Stimulated activated naive CD4-positive, alpha-beta T cell treated with Interleukin-2 at 50 U/mL for 16 hours (primary cell): ENCODE measurements at places on chromosomes 4 and X.

DNA sequence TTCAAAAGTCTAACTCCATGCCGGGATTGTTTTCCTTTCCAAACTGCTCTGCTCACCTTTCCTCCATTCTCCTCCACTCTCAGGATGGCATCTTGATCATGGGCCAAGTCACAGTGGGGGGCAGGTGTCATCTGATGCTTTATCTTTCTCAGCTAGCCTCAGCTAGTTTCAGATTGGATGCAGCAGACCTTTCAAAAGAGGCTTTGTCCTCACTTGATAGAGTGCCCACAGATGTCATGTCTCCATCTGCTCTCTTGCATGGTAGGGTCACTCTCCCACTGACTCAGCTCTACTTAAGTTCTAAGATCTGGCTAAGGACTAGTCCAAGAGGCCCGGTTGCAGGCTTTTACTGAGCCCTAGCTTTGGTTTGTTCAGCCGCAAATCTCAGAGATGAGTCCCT, 341.8 kb upstream of the GALNT7 start:
- DNase-seq, result no peak

DNA sequence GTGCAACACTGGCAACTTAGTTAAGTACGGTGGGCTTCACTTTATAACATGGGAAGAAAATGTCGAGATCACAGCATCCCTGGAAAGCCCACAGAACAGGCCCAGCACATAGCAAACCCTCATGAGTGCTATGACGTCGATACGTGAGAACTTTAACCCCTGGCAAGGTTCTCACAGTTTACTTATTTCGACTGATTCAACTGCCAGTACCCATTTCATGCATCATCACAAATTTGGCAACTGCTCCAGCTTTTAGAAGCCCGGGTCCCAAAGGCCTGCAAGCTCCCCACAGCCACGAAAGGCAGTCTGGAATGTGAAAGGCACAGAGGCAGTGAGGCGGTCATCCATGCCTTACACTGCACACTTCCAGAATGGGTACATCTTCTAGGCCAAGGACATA, 41.2 kb downstream of the RELL1 start:
- DNase-seq, result no peak

- DNase-seq, result no peak
These were observed 129.2 kb downstream of the KLHL13 start for GRCh38 chrX:117987373-117987772.

DNA sequence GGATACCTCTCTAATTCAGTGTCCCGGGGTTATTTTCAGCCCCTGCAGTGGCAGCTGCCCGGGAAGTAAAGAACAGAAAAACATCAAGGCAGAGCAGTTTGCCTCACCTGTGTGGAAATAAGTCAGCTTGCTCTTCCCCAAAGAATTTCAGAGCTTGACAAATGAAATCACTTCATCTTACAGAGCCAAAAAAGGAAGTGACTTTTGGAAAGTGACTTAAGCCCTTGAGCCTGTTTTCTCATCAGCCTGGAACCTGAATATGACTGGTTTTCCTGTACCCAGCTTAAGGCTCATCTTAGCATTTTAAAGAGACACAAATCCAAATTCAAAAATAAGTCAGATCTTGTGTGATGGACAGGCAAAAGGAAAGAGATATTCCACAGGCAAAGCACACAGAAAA, 211.6 kb downstream of the RCHY1 start:
- DNase-seq, result no peak

GRCh38 chrX:48997455-48997854, 4.6 kb downstream of the GRIPAP1 start:
- no peak for DNase-seq

- DNase-seq, result no peak
These were observed 23.0 kb upstream of the LIMCH1 start for GRCh38 chr4:41514766-41515481.

- DNase-seq, result no peak
These were observed 64.9 kb downstream of the KLHL4 start for GRCh38 chrX:87582453-87582852.

- no peak for DNase-seq
These were observed 116.4 kb downstream of the ZNF827 start for GRCh38 chr4:145822181-145822580.

- DNase-seq, result no peak
These were observed 263.6 kb downstream of the HS3ST1 start for GRCh38 chr4:11165052-11165451.

DNA sequence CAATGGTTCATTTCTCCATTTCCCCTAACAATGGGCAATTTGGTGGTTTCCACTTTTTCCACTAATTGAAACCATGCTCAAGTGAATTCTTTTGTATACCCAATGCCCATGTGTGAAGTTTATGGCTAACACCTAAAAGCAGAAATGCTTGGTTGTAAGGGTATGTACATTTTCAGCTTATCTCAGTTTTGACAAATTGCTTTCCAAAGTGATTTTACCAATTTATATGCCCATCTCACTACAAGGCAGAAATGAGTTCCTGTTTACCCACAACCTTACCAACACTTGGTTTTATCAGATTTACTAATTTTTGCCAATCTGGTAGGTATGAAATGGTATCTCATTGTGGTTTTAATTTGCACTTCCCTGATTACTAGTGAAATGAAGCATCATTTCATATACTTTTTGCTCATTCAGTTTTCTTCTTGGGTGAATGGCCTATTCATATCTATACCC, 14.8 kb downstream of the GPR34 start:
- no peak for DNase-seq

- DNase-seq, result no peak
These were observed 3.1 kb downstream of the WDR1 start for GRCh38 chr4:10113362-10114047.
